A549 treated with DMSO at 1 μM for 4 hours (cell line): ENCODE measurements at places on chromosomes 3 and 15. TPM values are rescaled to one million over a fixed set of nuclear protein-coding genes. Genes with fewer than 3 reads are reported as not detected.

The SLC51A gene
- not detected in 5 replicates for total RNA-seq

The DCLK3 gene
- not detected in 5 replicates for total RNA-seq

The PLSCR2 gene
- 0.21 TPM in 1 of 5 replicates, not detected in the others for total RNA-seq

The LRRC2 gene
- 0.04 TPM in 1 of 5 replicates, not detected in the others for total RNA-seq

The GP9 gene
- total RNA-seq = not detected in 5 replicates

The SLC12A1 gene
- not detected in 5 replicates for total RNA-seq

The CCDC13 gene
- 0.40 to 0.79 TPM (median 0.58 TPM) in 5 replicates for total RNA-seq

The ASB14 gene
- not detected in 5 replicates for total RNA-seq

The APEH gene
- 60.6 to 69.3 TPM (median 65.2 TPM) in 5 replicates for total RNA-seq

The ZNF80 gene
- total RNA-seq = not detected in 5 replicates
